ENCODE measurements at places on chromosomes 4 and X.

- DNase-seq = peak; percentile 5
Measured at GRCh38 chr4:48109413-48110263, 24.4 kb downstream of the TXK start.

- DNase-seq = peak; percentile 53
Measured at GRCh38 chr4:5812506-5813229, 80.2 kb downstream of the CRMP1 start.

GRCh38 chrX:140157611-140158010, 192.3 kb upstream of the CXorf66 start:
- DNase-seq = no peak

GRCh38 chr4:137576446-137576845, 44.2 kb upstream of the PCDH18 start:
- no peak for DNase-seq

GRCh38 chr4:2672082-2672481, 84.1 kb downstream of the TNIP2 start:
- DNase-seq = no peak

DNA sequence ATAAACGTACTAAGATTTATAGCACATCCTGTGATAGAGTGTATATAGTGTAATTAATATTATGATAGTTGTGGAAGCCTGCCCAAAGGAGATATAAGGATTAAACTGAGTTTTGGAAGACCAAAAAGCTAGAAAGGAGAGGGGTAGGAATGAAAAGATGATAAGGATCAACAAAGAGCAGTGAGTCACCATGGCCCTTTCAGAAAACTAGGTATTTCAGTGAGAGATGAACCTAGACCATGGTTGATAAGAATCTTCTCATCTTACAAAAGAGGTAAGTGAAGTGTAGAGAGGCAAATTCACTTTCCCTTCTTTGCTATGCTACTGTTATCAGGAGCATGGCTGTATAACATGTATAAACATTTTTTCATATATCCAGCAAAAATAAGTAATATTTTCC, 133.8 kb upstream of the PLAC1 start:
- no peak for DNase-seq

DNA sequence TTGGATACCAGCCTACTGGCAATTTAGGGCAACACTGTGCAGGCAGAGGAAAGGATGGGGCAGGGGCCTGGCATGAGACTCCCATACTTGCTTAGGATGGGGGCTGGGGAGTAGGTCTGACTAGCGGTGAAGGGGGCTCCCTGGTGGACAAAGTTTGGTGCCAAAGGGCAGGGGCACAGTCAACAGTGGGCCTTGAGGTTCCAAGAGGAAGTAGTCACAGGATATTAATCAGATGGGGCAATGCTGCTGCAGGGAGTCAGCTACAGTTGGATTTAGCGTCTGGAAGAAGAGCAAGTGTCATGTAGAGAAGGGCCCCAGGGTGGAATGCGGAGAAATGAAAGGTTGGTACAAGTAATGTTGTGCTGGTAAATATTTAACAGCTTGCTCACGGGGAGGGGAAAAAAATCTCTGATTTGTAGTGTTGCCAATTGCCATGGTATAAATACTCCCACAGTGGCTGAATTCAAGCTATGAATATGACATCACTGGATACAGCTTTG, 139.4 kb downstream of the PJA1 start:
- DNase-seq = no peak

DNA sequence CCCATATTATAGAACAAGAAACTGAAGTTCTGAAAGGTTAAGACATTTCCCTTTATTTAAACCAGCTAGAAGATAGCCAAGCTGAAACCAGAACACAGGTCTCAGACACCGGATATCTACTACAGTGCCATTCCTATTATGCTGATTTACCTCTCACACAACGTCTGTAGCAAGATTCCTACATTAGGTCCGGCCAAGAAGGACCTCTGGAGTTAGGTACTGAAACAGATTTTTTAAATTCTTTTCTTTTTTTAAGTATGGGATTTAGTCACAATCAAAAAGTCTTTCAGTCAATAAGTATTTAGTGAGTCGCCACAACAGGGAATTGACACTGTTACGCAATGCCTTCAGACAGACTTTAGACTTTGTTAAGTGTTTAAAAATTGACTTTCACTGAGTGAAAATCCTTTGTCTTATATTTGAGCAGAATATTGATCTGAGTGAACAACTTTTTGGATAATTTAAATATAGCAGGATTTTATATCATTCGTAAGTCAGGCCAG, 26.5 kb upstream of the SPANXN4 start:
- no peak for DNase-seq

- DNase-seq = no peak
Measured at GRCh38 chr4:73406548-73406875, 2.4 kb downstream of the ALB start.

- DNase-seq = no peak
Measured at GRCh38 chr4:15194520-15194919, 192.2 kb downstream of the CPEB2 start.

- DNase-seq = no peak
Measured at GRCh38 chr4:105807496-105807895, 87.8 kb upstream of the NPNT start.

- DNase-seq = no peak
Measured at GRCh38 chr4:24126776-24127175, 236.9 kb upstream of the PPARGC1A start.

- DNase-seq = no peak
Measured at GRCh38 chr4:74197080-74197479, 39.2 kb downstream of the MTHFD2L start.

- no peak for DNase-seq
Measured at GRCh38 chrX:1593286-1594271, 2.2 kb downstream of the AKAP17A start.

DNA sequence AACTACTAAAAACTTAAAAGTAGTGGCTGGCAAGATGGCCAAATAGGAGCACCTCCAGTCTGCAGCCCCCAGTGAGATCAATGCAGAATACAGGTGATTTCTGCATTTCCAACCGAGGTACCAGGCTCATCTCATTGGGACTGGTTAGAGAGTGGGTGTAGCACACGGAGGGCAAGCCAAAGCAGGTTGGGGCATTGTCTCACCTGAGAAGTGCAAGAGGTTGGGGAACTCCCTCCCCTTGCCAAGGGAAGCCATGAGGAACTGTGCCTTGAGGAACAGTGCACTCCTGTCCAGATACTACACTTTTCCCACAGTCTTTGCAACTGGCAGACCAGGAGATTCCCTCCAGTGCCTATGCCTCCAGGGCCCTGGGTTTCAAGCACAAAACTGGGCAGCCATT, 311.1 kb downstream of the PAPSS1 start:
- DNase-seq = no peak

Data from NCI-H187 treated with DMSO at 0.1 percent for 48 hours (cell line).